ENCODE measurements at places on chromosomes 13 and 19.
A peak's percentile ranks its signal among the peaks of the same experiment; 100 is the strongest.

DNA sequence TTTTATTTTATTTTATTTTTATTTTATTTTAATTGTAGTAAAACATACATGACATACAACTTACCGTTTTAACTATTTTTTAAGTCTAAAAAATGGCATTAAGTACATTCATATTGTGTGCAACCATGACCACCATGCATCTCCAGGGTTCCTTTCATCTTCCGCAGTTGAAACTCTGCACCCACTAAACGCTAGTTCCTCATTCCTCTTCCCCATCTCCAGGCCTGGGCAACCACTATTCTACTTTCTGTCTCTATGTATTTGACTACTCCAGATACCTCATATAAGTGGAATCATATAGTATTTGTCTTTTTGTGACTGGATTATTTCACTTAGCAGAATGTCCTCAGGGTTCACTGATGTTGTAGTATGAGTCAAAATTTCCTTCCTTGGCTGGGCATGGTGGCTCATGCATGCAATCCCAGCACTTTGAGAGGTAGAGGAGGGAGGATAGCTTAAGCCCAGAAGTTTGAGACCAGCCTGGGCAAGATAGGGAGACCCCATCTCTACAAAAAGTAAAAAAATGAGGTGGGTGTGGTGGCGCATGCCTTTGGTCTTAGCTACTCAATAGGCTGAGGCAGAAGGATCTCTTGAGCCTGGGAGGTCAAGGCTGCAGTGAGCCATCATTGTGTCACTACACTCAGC, 55.7 kb upstream of the ZNF507 start:
- no peak for DNase-seq

DNA sequence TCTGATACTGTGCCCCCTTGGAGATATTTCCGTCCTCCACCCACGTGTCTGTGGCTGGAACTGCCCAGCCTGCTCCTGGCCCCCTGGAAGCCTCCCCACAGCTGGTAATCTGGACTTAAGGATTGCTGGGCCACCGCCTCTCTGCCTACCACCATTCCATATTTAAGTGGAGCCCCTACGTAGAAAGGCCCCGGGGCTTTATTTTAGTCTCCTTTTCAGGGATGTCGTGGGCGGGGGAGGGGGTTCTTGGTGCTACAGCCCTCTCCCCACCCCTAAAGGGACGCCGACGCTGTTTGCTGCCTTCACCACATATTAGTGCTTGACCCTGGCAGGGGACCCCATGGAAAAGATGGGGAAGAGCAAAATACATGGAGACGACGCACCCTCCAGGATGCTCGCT, 2.7 kb upstream of the NOP53 start:
- no peak for DNase-seq

- no peak for DNase-seq
These were observed 231.2 kb downstream of the NHLRC3 start for GRCh38 chr13:39269411-39269810.

DNA sequence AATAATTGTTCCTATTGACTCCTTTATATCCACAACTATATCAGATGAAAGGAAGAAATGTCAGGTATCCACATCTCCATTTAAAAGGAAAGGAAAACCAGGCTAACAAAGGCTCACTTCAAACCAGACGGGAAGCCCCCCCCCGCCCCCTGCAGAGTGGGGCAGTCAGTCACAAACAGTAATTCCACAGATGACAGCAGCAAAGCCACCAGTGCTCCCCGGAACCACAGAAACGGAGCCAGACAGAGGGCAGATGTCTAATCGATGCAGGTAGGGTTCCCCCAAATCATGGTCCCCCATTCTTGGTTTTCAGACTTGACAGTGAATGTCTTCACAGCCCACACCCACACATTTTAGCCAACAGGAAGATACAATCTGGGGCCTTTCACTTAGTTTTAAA, 100.8 kb downstream of the STK24 start:
- no peak for DNase-seq

- DNase-seq, result no peak
These were observed 273.5 kb downstream of the FGF14 start for GRCh38 chr13:102128216-102128810.

DNA sequence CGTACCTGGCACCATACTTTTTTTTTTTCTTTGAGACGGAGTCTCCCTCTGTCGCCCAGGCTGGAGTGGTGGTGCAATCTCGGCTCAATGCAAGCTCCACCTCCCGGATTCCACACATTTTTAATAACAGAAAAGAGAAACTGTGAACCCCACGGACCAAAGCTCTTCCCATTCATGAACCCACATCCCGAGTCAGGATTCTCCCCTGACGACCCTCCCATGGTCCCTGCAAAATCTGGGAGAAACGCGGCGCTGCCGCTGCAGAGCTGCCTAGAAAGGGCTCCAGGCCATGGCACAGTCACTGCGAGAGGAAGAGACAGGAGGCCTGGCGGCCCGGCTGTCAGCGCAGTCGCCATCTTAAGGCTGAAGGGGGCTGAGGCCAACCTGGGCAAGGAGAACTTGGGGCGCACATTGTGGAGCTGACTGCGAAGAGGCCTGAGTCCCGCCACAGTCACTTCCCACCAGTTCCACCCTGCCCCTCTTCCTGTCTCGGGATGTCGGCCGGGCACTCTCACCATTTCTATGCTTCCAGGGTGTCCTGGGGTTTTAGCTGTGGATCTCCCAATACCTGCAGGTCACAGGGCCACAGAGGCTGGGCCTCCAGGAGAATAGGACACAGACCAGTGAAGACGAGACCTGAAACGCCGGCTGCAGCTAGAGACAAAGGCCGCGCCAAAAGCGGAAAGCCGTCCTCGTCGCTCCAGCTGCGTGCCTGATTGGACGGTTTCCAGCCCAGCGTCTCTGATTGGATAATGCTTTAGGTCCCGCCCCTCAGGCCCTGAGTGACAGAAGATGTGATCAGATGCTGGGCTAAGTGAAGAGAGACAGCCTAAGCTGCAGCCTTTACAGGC, 71.0 kb downstream of the ZNF486 start:
- DNase-seq, result peak; percentile 52

DNA sequence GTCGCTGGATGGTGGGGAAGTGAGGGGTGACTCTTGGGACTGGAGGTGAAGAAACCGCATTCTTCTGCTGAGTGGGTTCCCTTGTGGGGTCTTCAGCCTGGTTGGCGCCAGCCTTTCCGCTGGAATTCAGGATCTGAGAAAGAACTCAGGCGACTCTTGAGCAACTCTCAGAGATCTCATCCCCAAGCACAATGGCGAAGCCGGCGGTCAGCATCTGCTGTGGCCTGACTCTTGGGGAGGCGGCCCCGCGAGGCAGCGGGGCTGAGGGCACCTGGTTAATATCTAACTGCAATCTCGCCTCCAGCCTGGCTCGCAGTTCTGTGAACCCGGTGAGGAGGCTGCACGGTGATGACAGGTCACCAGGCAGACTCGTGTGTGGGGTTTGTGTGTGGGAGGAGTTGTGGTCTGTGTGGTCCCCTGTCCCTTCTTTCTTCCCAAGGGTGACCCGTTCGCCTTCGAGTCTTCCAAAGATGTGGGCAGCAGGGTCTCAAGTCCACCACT, 883 bp downstream of the ZNF441 start:
- no peak for DNase-seq

GRCh38 chr19:41735071-41735600, 20.2 kb upstream of the CEACAM6 start:
- no peak for DNase-seq

DNA sequence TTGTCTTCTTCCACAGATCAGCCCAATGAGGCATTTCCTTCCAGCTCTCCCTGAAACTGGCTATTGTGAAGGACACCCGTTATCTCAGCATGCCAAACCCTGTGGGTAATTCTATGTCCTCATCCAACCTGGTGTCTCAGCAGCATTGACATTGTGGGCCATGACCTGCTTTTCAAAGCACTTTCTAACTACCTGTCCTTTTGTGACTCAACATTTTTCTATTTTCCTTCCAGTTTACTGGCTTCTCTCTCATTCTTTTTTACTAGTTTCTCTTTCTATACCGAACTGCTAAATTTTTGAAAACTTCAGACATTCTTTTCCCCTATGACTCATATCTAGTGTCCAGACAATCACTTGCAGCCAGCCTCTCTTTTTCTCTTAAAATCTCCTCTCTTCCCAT, 136.4 kb upstream of the HTR2A start:
- DNase-seq, result no peak

DNA sequence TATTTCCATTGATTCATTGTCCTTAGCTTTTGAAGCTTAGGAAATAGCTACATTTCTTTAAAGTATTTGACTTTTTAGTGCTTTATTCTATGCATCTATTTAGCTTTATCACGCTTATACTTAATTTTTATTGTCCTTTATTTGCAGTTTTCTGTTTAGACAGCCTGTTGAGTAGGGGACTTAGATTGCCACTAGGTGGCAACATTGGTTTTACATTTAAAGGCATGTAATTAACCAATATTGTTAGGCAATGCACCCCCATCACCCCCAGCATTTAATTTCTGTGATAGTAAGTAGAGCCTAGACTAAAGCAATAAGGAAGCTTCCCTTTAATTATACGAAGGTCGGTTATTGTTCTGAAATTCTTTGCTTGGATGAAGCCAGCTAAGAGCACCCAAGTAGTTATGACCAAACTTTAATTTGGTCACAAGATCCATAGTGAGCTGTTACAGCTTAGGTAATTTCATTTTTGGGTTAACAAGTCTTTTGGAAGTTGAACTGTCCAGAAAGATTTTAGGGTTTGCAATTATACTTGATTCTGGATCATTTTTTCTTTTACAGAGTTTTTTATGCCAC, 36.5 kb downstream of the B3GLCT start:
- no peak for DNase-seq

GRCh38 chr13:22064854-22065620, 394.2 kb downstream of the FGF9 start:
- DNase-seq, result no peak

DNA sequence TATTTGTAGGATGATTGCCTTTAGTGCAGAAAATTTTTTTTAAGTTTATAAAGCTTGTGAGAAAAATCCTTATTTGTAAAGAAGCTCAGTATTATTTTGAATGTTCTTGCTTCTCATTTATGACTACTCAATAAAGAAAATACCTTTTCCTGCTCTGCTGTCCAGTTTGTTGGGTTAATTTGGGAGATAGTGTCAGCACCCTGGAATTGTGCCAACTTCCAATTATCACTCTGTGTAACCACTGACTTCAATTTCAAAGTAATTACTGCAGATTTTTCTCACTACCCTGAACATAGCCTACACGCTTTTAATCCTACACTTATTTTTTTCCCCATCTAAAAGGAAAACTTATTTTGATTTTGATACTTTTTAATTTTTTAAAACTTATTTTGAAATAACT, 93.1 kb downstream of the GGACT start:
- no peak for DNase-seq

DNA sequence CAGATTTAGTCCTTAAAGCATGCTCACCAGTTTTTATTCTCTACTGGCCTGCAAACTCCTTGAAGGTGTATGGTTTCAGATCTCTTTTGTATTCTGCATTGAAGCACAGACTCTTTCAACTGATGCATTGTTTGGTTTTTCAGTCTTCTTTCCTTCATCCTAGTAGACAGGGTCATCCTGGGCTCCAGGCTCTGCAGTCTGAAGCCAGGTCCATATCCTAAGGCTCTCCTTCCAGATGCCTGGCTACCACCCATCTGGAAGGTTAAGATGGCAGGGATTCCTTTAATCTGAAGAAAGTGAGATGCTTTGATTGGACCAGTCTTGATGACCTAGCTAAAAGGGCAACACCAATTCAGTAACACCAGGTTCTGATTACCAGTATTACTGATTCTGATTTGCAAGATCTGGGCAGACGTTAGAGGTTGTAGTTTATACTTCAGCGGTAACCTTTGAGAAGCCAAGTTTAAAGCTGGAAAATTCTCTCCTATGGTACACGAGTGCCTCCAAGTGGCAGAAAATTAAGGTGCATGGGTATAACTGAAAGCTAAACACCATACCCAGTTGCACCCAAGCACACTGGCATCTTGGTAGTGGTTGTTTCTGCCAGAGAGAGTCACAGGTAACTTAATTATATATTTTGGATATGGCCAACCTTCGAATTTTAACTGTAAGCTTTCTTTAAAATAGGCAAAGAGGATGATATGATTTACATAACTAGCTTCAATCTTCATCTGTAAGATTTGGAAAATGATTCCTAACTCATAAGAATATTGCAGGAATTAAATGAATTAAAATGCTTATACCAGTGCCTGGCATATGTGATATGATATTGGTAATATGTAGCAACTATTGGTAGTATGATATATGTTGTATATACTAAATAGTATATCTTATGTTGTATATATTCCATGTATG, 1651.9 kb upstream of the MIR17HG start:
- DNase-seq, result no peak

DNA sequence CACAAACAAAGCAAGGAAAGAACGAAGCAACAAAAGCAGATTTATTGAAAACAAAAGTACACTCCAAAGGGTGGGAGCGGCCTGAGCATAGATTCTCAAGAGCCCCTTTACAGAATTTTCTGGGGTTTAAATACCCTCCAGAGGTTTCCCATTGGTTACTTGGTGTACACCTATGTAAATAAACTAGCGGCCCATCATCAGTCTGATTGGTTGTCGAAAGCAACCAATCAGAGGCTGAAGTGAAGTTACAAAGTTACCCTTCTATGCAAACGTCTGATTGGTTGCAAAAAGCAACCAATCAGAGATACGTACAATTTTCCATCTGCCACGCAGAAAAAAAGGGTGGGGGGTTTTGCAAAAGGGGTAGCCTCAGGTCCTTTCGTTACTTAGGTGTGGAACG, 96.3 kb upstream of the UBAC2 start:
- DNase-seq, result no peak

DNA sequence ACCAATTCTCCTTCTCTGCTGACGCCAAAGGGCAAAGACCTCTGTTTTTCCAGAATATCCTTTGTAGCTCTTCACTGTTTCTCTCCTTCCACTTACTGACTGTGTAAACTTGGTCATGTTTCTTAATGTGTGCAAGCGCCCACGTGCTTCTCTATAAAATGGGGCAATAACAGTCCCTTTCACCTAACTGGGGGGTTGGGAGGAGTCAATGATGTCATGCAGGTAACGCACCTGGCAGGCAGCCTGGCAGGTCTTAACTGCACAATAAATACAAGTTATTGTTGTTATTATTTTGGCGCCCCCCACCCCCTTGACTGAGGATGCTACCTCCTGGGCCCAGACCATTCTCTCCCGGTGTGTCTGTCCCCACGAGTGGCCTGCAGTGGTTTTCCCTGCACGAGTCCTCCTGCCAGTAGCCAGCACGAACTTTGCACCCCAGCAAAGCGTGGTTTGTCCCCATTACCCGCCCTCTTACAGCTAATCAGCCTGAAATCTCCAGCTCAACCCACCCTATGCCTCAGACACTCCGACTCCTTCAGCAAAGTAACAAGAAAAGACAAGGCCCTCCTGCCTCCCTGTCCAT, 5.3 kb downstream of the SBSN start:
- DNase-seq, result no peak

DNA sequence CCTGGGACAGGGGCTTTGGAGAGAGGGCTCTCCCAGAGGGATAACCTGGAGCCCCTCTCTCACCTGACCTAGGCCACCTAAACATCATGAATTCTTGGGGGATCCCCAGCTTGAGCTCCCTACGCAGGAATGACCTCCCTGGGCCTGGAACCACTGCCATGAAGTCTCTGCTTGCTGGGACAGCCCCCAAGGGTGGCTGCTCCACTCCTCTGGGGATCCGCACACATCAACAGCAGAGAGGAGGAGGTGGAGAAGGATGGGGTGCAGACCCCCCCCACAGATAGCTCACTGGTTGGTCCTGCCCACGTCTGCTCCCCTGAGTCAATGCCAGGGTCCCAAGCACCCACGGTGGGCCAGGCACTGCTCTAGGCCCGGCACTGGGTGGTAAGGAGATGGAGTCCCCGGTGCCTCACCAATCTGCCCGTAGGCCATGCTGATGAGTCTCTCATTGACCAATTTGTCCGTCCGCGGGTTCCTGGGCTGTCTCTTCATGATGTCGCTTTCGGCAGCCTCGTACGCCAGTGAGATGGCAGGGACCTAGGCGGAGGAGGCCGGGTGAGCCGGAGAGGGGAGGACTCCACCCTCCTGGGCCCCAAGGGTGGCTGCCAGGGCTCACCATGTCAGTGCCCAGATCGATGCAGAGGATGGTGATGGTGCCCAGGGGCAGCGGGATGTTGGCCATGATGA, 10.8 kb upstream of the RABAC1 start:
- DNase-seq, result no peak
